Ecto neural progenitor cell (in vitro differentiated cells): ENCODE measurements at places on chromosomes 5 and 9.

DNA sequence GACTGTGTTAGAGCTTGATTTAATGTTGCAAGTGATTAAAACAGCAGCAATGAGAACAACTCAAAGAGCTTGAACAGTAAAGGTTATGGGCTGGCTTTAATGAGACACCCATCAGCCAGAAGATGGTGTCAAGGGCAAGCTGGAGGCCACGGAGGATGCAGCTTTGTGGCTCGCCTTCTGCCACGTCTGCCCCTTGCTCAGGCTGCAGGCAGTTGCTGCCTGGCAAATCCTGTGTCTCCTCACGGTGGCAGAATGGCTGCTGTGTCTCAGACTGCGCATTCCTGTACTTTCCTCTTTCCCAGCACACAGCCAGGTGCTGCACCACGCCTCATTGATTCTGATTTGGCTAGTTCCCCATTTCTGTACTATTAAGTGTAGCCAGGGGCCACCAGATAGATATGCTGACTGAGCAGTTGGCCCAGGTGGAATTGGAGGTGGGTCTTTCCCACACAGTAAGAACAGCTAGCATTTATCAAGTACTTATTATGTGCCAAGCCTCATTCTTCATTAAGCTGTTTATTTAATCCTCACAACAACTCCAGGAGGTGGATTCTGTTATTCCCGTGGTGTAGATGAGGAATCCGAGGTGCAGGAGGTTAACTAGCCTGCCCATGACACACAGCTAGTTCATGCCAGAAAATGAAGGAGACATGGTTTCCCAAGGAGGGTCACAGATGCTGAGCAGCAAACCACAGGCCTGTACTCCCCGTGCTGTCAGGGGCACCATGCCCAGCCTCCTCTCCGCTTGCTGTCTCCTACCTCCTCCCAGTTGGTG, 3.5 kb downstream of the NXNL2 start:
- no peak for DNase-seq

DNA sequence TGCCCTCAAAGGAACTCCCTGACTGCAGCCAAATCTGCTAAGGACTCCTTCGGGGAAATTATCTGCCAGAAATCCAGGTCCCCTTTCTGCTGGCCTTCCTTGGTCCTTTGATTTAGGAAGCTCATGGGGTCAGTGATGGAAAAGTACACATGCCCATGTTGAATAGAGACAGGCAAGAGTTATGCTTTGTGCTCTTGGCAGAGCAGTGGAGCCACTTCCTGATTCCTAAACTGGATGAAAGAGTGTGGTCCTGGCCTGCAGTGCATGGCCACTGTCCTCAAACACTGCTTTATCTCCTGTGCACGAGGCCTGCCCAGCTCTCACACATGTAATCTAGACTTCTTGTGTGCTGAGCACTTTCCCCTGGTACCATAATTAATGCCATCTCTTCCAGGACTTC, 2.0 kb upstream of the EBF1 start:
- DNase-seq, result no peak

DNA sequence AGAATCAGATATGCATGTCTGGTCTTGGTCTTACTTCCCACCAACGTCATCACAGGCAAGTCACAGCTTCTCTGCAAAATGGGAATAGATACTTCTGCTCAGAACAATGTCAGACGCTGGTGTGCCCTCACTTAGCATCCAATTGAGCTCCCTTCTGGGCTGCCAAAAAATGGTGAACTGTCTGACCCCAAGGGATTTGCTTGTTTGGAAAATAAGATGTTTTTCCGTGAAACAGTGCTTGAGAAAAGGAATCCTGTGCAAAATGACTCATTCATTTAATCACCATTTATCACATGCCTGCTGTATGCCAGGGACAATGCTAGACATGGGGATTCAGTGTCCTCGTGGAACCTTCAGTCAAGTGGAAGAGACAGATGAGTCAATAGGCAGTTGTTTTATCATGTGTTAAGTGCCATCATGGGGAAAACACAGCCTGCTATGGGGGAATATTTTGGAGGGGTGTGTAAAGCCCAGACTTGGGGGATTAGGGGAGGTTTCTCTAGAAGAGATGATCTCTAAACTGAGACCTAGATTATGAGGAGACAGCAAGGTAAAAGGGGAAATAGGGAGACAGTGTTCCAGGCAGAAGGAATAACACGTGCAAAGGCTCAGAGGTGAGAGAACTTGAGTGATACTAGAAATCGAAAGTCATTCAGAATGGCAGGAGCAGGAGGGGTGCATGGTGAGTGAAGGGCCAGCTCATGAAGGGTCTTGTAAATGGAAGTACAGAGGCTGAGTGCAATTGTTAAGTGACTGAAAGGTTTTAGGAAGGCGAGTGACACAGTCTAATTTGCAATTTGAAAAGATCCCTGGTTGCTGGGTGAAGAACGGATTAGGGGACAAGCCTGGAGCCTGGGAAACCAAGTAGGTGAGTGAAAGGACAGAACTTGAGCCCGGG, 3.9 kb downstream of the NIPAL4 start:
- no peak for DNase-seq

GRCh38 chr5:172496671-172497371, 42.5 kb upstream of the SH3PXD2B start:
- DNase-seq, result peak; percentile 27

DNA sequence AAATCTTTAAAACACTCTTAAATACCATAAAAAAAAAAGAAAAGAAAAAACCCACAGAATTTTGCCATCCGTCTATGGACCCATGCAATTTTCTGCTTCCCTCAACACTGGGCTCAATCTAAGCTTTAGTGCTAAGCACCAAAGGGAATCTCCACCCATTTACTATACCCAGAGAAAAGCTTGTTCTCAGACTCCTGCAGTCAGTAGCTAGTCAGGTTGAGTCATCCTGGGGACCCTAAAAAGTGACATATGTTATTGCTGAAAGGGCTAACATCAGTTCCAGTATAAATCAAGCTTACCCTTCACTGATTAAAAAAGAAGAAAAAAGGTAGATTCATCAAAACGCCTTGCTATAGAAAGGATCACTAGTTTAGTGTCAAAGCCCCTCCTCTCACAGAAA, 177.6 kb downstream of the MUSK start:
- DNase-seq, result no peak

- no peak for DNase-seq
These were observed 37.3 kb upstream of the POMT1 start for GRCh38 chr9:131465401-131465800.

GRCh38 chr5:171457208-171457981, 37.9 kb downstream of the FGF18 start:
- DNase-seq, result no peak

DNA sequence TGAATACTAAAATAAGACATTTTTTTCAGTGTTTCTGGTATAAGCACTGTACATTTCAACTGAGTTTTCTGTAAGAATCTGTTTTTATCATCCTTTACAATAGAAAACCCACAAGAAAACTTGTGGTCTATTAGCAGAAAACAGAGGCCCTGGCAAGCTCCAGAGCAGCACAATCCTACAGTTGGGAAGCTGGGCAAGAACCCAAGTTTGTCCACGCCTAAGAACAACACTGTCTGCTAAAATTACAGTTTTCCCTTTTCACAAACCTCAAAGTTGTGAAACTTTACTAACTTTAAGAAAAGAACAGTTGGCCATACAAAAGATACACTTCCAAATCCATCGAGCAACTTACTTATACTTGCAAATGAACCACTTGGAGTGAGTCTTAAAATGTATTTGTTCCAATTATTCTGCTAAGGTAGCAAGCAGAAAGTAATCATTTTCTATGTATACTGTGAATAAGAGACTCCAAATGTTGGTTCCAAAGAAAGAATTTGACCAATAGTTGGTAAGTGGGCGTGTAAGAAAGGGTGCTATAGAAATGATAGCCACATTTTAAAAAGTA, 982.0 kb upstream of the ARRDC3 start:
- no peak for DNase-seq
